ENCODE measurements at places on chromosomes 2 and 18. TPM values are rescaled to one million over a fixed set of nuclear protein-coding genes. Genes with fewer than 3 reads are reported as not detected.

DNA sequence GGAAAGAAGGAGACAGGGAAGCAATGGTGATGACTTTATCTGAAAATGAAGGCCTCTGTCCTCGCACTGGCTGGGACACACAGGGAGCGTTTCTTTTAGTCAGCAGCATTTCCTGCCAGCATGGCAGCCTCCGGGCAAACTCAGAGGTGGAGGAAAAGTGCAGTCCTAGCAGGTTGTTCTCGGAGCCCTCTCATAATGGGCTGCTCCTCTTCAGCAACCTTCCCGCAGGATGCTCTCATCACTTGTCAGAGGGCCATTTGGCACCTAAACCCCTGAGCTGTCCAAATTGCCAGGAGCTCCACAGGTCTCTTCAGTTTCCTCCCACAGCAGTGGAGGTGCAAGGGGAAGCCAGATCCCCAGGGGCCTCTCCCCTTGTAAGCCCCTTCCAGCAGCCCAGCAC lies 6.2 kb downstream of the STK39 start:
- peaks cover 25% of the 10 kb centered on the region for H3K4me1 ChIP-seq
- H3K4me3 ChIP-seq, result no peak overlapping the region
- no peak for DNase-seq
- H3K36me3 ChIP-seq, result no peaks in the 10 kb centered on the region

- DNase-seq, result no peak
- H3K4me1 ChIP-seq, result no peaks in the 10 kb centered on the region
- H3K27me3 ChIP-seq, result peaks cover 31% of the 10 kb centered on the region
- H3K4me3 ChIP-seq, result no peak overlapping the region
- no peak overlapping the region for H3K27ac ChIP-seq
Observed at GRCh38 chr2:233810385-233810784, 32.3 kb downstream of the MROH2A start.

- no peak for DNase-seq
- peaks cover 3% of the 10 kb centered on the region for H3K36me3 ChIP-seq
- peak overlapping the region; percentile 25 for H3K27ac ChIP-seq
Observed at GRCh38 chr2:54603357-54603756, 120.1 kb upstream of the EML6 start.

- H3K27ac ChIP-seq, result peak overlapping the region; percentile 78
- H3K4me1 ChIP-seq, result peaks cover 27% of the 10 kb centered on the region
- peak overlapping the region; percentile 46 for H3K4me3 ChIP-seq
Observed at GRCh38 chr18:58887613-58887963, 22.9 kb downstream of the ZNF532 start.

DNA sequence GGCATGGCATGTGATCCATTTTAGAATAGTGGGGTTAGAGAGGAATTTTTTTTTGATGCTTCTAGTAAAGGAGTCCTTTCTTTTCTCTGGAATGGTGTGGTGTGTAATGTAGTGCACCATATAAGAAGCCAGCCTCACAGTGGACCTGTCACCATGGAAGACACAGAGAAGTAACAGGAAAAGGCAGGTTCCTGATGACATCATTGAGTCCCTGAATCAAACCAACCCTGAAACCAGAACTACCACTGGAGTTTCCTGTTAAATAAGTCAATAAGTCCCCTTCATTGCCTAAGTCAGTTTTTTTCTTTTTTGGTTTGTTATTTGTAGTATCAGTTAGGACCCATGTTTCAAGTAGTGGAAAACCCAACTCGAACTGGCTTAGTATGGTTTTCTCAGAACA lies 11.9 kb downstream of the ADCYAP1 start:
- no peaks in the 10 kb centered on the region for H3K4me1 ChIP-seq
- no peaks in the 10 kb centered on the region for H3K36me3 ChIP-seq
- H3K27ac ChIP-seq, result no peak overlapping the region

- no peak overlapping the region for H3K4me3 ChIP-seq
- DNase-seq, result peak; percentile 79
- H3K36me3 ChIP-seq, result no peaks in the 10 kb centered on the region
- H3K4me1 ChIP-seq, result peaks cover 14% of the 10 kb centered on the region
- H3K27ac ChIP-seq, result no peak overlapping the region
Observed at GRCh38 chr2:43169099-43169945, 57.1 kb downstream of the ZFP36L2 start.

GRCh38 chr2:204871231-204871953 lies 326.1 kb downstream of the PARD3B start:
- no peak overlapping the region for H3K4me3 ChIP-seq
- no peaks in the 10 kb centered on the region for H3K27me3 ChIP-seq
- H3K36me3 ChIP-seq, result no peaks in the 10 kb centered on the region
- H3K27ac ChIP-seq, result no peak overlapping the region

DNA sequence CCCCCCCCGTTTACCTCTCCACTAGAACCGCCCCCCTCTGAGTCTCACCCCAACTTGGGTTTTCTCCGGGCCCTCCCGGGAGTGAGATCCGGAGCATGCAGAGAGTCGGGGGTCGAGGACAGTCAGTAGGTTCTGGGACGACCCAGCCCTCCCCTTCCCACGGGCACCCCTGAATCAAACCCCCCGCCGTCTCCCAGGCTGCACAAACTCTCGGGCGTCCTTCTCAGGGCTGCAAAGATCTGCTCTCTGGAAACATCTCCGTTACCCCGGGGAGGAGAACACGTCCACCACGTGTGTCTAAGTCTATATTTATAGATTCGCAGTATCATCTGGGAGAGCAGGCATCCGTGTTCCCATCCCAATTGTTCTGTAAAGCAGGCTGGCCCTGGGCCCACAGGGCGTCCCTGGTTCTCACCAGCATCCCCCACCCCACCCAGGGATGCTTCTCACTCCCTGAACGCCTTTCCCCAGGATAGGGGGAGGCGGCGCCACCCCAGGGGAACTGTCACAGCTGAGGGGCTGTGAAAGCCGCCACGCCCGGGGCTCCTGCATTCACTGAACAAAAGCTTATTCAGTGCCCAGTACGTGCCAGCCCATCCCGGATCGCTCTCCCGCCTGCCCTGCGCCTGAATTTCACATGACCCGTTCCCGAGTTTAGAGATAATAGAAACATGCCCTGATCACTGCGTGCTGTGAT lies 765 bp upstream of the DIPK1C start:
- no peak for DNase-seq
- no peak overlapping the region for H3K27ac ChIP-seq
- peaks cover 68% of the 10 kb centered on the region for H3K27me3 ChIP-seq

DNA sequence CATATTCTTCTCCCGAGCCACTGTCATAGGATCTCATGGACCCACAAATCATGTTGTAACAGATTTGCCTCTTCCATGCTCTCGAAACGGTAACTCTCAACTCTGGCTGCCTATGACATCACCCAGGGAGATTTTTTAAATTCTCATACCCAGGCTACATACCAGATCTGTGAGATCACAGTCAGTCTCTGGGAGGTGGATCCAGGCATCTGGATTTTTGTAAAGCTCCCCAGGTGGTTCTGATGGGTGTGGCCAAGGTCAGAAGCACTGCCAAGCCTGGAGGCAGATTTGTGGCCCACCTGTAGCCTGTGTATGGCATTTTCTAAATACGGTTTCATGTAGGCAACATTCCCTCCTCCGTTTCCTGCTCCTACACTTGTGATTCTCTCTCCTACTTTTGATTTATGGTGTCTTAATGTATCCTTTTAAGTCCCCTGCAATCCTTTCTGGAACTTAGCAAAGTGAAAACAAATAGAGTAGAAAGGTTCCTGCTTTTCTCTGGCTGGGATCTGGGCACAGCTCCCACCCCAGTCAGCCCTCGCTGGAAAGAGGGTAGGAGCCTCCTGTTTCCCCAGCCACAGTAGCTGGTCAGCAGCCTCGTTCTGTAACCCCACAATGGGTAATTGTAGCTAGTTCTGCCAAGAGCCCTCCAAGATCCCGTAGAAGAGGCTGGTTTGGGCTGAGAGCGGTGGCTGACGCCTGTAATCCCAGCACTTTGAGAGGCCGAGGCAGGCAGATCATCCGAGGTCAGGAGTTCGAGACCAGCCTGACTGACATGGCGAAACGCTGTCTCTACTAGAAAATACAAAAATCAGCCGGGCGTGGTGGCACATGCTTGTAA lies 96.2 kb downstream of the KLHL29 start:
- peaks cover 10% of the 10 kb centered on the region for H3K4me1 ChIP-seq
- H3K4me3 ChIP-seq, result no peak overlapping the region
- H3K36me3 ChIP-seq, result no peaks in the 10 kb centered on the region
- no peak overlapping the region for H3K27ac ChIP-seq
- no peaks in the 10 kb centered on the region for H3K27me3 ChIP-seq

GRCh38 chr18:35377875-35378573 lies 887 bp upstream of the ZNF396 start:
- peaks cover 18% of the 10 kb centered on the region for H3K27me3 ChIP-seq
- peak overlapping the region; percentile 14 for H3K4me3 ChIP-seq
- peaks cover 11% of the 10 kb centered on the region for H3K4me1 ChIP-seq
- peak; percentile 85 for DNase-seq
- no peaks in the 10 kb centered on the region for H3K36me3 ChIP-seq

DNA sequence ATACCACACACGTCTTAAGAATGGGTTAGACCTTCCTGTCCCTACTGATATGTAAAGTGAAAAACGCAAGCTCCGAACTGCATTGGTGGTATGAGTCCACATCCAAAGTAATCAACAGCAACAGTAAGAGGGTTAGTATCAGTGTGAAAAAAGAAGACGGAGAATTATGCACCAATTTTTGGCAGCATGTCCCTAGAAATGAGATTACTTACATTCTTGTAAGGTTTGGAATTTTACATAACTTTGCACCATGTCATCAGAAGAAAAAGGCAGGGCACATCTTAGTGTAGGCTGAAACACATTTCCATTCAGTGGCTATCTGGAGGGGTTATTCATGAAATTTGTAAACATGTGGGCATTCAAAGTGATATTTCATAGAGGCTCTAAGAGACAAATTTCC lies 88.2 kb downstream of the LONRF2 start:
- no peak overlapping the region for H3K27ac ChIP-seq
- H3K4me1 ChIP-seq, result peaks cover 6% of the 10 kb centered on the region
- no peaks in the 10 kb centered on the region for H3K36me3 ChIP-seq
- no peak overlapping the region for H3K4me3 ChIP-seq
- DNase-seq, result no peak

DNA sequence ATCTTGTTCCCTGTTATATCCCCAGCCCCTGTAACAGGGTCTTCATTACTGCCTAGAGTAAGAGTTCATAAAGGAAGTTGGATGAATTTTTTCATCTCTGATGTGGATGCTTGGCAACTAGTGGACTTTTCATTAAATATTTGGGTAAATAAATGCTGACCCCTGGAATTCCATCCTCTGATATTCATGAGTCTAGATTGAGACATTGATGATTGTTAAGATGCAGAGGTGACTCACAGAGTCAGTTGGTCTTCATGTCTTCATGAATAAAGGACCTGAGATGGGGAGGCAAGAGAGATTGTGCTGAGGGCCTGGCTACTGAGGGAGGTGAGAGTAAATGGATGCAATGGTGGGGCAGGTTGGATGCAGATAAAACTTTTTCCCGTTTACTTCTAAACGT lies 132.7 kb upstream of the NT5C1B start:
- no peak overlapping the region for H3K4me3 ChIP-seq
- no peak for DNase-seq
- no peaks in the 10 kb centered on the region for H3K36me3 ChIP-seq
- H3K4me1 ChIP-seq, result peaks cover 28% of the 10 kb centered on the region
- peak overlapping the region; percentile 74 for H3K27ac ChIP-seq
- H3K27me3 ChIP-seq, result no peaks in the 10 kb centered on the region

- peaks cover 28% of the 10 kb centered on the region for H3K4me1 ChIP-seq
- H3K27ac ChIP-seq, result peak overlapping the region; percentile 48
- H3K27me3 ChIP-seq, result no peaks in the 10 kb centered on the region
- peak; percentile 82 for DNase-seq
Observed at GRCh38 chr2:237471438-237472186, 15.4 kb upstream of the MLPH start.

DNA sequence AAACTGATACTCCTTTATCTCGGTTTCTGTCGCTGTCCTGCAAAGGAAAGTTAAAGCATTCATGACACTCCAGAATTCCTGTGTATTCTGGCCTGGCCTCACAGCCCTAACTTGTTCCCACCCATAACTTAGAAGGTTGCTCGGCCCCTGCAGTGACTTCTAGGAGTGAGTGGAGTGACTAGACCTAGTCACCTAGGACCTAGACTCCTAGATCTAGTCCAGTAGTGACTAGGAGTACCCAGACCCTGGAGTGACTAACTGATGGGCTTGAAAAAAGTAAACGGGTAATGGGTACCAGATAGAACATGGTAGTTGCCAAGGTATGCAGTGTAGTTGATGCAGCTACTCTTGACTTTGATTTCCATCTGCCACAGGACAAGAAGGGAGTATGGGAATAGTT lies 181.8 kb downstream of the MYO1B start:
- peaks cover 45% of the 10 kb centered on the region for H3K36me3 ChIP-seq
- no peak overlapping the region for H3K27ac ChIP-seq
- no peaks in the 10 kb centered on the region for H3K4me1 ChIP-seq

GRCh38 chr18:67875944-67876343 lies 359.4 kb upstream of the DSEL start:
- H3K36me3 ChIP-seq, result no peaks in the 10 kb centered on the region
- H3K4me1 ChIP-seq, result no peaks in the 10 kb centered on the region
- H3K27ac ChIP-seq, result no peak overlapping the region

GRCh38 chr18:13067966-13068365 lies 76.8 kb downstream of the CEP192 start:
- peaks cover 46% of the 10 kb centered on the region for H3K36me3 ChIP-seq
- no peak overlapping the region for H3K27ac ChIP-seq
- H3K4me3 ChIP-seq, result no peak overlapping the region
- no peaks in the 10 kb centered on the region for H3K4me1 ChIP-seq
- no peak for DNase-seq

GRCh38 chr2:164109006-164109405 lies 373.2 kb upstream of the FIGN start:
- no peaks in the 10 kb centered on the region for H3K36me3 ChIP-seq
- H3K4me1 ChIP-seq, result no peaks in the 10 kb centered on the region

DNA sequence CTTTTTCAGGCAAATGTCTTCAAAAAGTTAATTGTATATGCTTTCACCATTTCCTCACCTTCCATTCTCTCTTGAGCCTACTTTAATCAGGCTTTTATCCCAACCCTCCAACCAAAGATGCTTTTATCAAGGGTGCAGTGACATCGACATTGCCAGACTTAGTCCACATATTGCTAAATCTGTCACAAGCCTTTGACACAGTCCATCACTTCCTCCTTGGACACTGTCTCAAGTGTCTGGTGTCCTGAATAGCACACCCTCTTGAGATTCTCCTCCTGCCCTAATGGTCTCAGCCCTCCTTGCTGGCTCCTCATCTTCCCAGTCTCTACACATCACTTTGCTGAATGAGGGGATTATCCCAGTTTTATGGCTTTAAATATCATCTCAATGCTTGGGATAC lies 147.5 kb upstream of the SLC39A10 start:
- H3K27ac ChIP-seq, result no peak overlapping the region
- no peak for DNase-seq
- no peaks in the 10 kb centered on the region for H3K36me3 ChIP-seq
- H3K4me3 ChIP-seq, result no peak overlapping the region
- no peaks in the 10 kb centered on the region for H3K4me1 ChIP-seq

GULP1 gene
- total RNA-seq, result 23.0 TPM

REG3G gene
- not detected for total RNA-seq

ITGB6 gene
- total RNA-seq, result under 0.01 TPM

SLC9A4 gene
- total RNA-seq, result not detected

PAX8 gene
- 2.9 TPM for total RNA-seq

IL36B gene
- not detected for total RNA-seq

NEMP2 gene
- 4.7 TPM for total RNA-seq

SERPINB2 gene
- 0.72 TPM for total RNA-seq

IL1RL1 gene
- total RNA-seq, result 0.29 TPM

Measured in osteoblast (primary cell).